Stimulated activated CD8-positive, alpha-beta memory T cell treated with anti-CD3 and anti-CD28 coated beads, Interleukin-7, amount 100 ng/mL, for 4 hours (primary cell): ENCODE measurements at places on chromosomes 11 and 22.

GRCh38 chr11:2139123-2139521 lies at the start of gene IGF2:
Gene IGF2, minus strand, starts transcription at chr11:2139389. Its CDS starts 3,866 bp downstream, at chr11:2135523.
- no peak for DNase-seq

- DNase-seq = no peak
These were observed 31.7 kb downstream of the LIF start for GRCh38 chr22:30214703-30215407.

DNA sequence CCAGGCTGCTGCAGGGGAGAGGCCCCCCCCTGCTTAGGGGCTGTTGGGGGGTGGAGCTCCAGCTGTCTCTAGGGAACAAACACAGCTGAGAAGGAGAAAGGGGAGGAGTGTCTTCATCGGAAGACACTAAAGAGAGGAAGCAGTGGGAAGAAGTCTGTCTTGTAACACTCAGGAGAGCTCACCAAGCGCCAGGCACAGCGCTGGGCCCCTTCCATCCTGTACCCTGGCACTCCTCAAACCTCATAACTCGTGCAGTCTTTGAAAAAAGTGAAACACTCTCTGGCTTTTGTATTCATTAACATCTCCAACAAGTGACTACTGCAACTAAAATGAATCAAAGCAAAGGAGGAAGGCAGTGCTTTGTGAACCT lies 67.4 kb upstream of the PRDM11 start:
- no peak for DNase-seq

DNA sequence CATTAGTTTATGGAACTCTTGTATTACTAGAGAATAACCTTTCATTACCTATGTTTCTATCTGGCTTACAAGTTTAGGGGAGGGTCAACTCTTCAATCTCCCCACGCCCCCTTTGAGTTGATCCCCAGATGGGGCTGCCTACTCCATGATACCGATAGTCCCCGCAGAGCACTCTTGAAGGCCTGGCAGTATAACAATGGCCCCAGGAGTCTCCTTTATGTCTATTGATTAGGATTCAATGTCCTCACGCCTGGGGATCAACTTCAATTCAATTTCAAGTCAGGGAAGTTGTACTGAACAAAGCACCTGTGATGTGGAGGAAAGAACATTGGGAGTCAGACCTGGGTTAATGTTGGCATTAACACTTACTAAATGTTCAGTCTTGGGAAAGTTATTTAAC lies 520.2 kb downstream of the METTL15 start:
- no peak for DNase-seq

DNA sequence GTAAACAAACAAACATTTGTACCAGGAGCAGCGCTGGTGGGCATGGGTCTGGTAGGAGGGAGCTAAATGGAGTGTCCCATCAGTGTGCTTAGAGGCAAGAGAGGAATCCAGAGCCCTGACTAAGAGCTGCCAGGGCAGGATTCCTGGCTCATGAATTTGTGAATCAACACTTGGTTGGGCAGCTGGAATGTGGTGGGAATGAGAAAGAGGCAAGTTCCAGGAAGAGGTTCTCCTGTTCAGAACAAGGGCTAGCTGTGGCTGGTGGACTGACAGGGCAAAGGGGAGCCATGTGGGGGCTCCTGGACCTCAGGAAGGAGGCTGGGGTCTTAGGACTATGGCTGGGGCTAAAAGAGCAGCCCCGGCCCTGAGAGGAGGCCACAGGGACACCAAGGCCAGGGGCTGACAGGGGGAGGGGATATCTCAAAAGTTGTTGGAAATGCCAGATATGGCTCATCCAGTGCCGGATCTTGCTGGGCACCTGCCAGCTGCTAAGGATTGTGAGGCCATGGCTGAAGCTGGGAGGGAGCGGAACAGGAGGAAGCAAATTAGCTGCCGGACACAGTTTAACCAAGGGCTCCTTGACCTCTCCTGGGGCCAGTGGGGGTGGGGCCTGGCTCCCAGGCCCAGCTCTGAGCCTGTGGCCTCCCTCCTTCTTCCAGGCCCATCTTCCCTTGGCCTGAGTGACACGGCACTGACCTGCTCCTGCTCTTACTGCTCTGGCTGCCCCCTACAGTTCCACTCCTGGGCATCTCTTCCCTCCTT lies 14.6 kb upstream of the P2RY6 start:
- no peak for DNase-seq

DNA sequence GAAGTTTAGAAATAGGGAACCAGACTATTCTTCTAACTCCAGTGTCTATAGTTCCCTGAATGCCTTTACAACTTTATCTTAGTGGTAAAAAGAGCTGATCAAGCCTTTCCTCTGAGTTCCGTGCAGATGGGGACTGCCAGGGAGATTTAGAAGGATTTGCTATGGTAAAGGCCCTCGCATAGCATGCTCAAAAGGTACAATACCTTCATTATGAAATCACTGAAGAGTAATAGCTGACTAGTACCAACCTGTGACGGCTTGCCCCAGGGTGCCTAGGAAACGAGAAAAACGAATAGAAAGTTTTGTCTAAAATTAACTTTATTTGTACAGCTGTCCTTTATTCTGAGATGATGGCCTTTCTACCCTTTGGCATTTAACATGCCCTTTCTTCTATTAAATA lies 150.1 kb upstream of the ARHGAP42 start:
- no peak for DNase-seq

DNA sequence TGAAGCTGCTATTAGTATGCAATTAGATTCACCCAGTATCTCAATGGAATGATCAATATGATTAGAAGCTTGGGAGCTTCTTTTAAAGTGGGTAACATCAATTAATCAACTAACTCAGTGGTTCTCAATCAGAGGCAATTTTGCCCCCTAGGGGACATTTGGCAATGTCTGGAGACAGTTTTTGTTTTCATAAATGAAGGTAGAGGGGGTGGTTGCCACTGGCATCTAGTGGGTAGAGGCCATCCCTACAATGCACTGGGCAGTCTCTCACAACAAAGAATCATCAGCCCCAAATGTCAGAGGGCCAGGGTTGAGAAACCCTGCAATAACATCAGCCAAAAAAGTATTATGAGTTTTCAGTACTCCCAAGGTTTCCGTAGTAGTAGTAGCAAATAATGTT lies 5.9 kb upstream of the AMOTL1 start:
- no peak for DNase-seq

GRCh38 chr22:37749831-37750595 lies 53.2 kb downstream of the TRIOBP start:
- DNase-seq = no peak

- DNase-seq = no peak
These were observed 206.8 kb upstream of the DDI1 start for GRCh38 chr11:103829596-103829995.

DNA sequence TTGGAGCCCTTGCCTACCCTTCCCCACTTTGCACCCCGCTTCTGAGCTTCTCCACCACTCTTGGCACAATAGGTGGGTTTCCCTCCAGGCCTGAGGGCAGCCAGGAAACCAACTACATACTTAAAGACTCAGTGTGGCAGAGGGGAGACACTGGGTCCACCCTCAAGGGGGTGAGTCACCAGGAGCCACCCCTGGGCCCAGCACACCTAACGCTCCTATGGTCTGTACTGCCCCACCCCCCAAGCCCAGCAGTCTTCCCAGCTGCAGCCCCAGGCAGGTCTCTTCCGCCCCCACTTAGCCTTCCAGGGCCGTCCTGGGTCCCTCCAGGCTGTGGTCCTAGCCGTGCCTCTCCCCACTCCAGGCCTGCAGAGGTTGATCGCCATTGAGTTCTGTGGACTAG lies 3.2 kb upstream of the TMPRSS13 start:
- no peak for DNase-seq

- DNase-seq = no peak
These were observed 23.9 kb upstream of the MICAL2 start for GRCh38 chr11:12086271-12087074.

DNA sequence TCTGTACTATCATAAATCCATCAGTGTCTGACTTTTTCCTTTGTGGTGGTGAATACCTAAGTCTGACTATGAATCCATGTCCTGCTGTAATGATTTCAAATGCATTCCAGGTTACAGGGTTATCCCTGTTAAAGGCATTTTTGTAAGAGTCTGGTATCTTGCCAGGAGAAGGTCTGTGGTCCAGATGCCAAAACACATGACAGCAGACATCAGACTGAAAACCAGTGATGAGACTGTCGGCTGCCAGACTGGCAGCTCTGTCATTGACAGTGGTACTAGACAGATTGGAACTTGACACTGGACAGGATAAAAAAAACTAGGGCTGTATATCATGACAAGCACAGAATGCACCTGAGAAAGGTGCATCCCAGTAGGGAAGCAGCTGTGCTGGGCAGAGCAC lies 301.8 kb upstream of the FAT3 start:
- no peak for DNase-seq

- no peak for DNase-seq
These were observed 62.5 kb downstream of the SHANK2 start for GRCh38 chr11:71189768-71190315.

DNA sequence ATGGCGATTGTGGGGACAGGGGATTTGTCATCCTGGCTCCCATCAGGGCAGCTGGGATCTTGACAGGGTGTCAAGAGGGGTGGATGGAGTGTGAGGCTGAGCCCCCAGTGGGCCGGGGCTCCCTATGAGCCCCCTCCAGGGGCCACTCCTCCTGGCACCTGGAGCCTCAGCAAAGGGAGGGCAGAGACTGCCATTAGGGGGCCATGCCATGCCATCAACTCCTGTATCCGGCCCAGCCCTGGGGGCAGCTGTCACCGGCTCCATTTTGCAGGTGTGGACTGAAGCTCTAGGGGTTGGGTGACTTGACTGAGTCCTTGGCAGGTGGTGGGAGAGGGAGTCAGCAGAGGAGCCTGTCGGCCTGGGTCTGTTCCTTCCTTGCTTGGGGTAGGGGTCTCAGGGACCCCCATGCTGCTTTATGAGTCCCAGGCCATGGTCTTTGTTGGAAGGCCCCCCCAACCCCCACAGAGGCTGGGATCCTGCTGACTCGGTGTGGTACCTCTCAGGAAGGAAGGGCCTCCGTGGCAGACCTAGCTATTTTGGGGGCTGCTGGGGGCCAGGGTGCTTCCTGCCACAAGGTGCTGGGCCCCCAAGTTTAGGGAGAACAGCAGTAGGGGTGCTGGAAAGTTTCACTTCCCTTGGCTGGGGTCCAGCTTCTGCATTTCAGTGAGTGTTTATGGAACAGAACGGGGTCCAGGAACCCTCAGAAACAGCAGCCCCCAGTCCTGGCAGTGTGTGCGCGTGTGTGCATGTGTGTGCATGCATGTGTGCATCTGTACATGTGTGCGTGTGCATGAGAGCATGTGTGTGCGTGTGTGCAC lies 1.5 kb downstream of the ACY3 start:
- DNase-seq = no peak

DNA sequence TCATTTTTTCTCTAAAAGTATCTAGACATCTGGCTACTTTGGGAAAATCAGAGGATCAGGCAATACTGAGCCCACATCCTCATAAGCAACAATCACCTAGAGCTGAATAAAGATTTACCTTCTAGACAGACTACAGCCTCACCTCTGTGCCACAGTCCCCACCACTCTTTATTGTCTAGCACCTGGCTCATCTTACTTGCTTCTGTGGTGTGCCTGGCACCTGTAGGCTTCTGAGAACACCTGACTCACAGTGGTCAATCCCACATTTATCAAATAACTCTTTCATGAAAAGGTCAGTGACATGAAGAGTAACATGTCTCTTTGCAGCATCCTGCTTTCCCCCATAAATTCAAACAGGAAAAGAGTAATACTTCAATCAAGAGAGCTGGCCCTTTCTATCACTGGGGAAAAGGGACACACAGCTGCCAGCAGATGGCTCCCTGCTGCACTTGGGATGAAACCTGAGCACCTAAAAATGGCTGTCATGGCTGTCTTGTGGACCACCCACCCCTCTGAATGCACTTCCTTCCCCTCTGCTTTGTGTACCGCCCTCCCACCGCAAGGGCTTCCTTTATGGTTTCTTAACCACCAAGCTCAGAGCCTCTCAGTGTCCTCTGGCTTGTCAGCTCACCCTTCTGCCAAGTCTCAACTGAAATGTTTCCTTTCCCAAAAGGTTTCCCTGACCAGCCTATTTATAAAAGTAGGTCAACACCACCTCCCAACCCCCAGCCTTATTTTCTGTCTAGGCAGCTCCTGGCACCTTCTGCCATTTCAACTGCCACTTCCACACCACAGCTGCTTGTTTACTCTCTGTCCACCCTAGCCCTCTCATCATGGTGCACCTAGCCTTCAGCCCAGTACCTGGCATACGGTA lies 9.3 kb downstream of the TFIP11 start:
- DNase-seq = peak; percentile 44

DNA sequence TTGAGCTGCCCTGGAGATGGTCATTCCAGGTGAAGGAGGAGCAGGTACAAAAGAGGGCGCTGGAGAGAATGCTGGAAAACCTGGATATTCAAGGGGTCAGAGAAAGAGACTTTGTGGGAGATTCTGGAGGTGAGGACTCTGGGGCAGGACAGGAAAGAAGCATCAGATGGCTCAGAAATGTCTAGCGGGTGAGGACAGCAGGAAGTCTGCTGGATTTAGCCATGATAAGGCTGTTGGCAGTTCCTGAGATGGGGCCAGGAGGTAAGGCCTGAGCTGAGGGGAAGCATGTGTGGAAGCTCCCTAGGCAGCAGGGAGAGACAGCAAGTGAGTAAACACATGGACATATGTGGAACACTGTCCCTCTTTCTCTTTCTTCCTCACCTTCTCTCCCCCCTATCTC lies 1.5 kb downstream of the UPB1 start:
- DNase-seq = no peak

- no peak for DNase-seq
These were observed 41.6 kb downstream of the MRTFA start for GRCh38 chr22:40594924-40595323.

GRCh38 chr11:85536438-85536837 lies 90.7 kb downstream of the DLG2 start:
- DNase-seq = no peak

GRCh38 chr22:19767427-19768341 lies 7.1 kb downstream of the TBX1 start:
- DNase-seq = no peak

GRCh38 chr22:23243006-23243573 lies 62.8 kb downstream of the BCR start:
- peak; percentile 60 for DNase-seq

GRCh38 chr22:17875156-17875555 lies 100.9 kb upstream of the BID start:
- DNase-seq = no peak

GRCh38 chr22:32746732-32747131 lies 54.8 kb upstream of the TIMP3 start:
- DNase-seq = no peak

GRCh38 chr11:90842681-90843080 lies 619.8 kb upstream of the CHORDC1 start:
- no peak for DNase-seq

GRCh38 chr22:40183029-40183581 lies 5.4 kb downstream of the TNRC6B start:
- DNase-seq = no peak

DNA sequence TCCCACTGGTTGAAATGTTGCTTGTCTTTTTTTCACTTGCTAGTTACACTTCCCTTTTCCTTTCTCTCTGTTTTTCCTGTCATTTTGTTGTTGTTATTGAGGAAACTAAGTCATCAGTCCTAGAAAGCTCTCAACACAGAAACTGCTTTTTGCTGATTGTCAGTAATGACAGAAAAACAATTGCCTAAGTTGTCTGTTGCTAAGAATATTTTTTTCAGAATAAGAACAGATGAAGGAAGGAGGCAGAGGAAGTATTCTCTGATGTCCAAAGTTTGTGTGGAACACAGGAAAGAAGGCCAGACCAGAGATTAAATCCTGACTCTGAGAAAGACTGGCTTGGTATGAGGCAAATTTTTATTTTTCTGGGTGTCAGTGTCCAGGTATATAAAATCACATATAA lies 163.3 kb downstream of the CASP12 start:
- DNase-seq = no peak
